ENCODE measurements at places on chromosomes 4 and X. TPM values are rescaled to one million over a fixed set of nuclear protein-coding genes. Genes with fewer than 3 reads are reported as not detected.

Gene SLC6A14
- polyA plus RNA-seq, result 0.04 TPM

Gene GYPE
- polyA plus RNA-seq, result 1.7 TPM

Gene FGF5
- 1.7 TPM for polyA plus RNA-seq

GRCh38 chr4:8719421-8719820 is 126.9 kb downstream of the CPZ start:
- no peaks in the 10 kb centered on the region for H3K4me1 ChIP-seq
- no peak overlapping the region for H3K4me3 ChIP-seq
- no peak for DNase-seq
- H3K27ac ChIP-seq, result no peak overlapping the region
- H3K27me3 ChIP-seq, result peaks cover 5% of the 10 kb centered on the region

- H3K4me1 ChIP-seq, result peaks cover 8% of the 10 kb centered on the region
- DNase-seq, result peak; percentile 92
- peak overlapping the region; percentile 75 for H3K4me3 ChIP-seq
- no peaks in the 10 kb centered on the region for H3K36me3 ChIP-seq
- H3K27ac ChIP-seq, result peak overlapping the region; percentile 91
These were observed 1.0 kb downstream of the PDE5A start for GRCh38 chr4:119627267-119628255.
